ENCODE measurements at places on chromosomes 12 and 14.

DNA sequence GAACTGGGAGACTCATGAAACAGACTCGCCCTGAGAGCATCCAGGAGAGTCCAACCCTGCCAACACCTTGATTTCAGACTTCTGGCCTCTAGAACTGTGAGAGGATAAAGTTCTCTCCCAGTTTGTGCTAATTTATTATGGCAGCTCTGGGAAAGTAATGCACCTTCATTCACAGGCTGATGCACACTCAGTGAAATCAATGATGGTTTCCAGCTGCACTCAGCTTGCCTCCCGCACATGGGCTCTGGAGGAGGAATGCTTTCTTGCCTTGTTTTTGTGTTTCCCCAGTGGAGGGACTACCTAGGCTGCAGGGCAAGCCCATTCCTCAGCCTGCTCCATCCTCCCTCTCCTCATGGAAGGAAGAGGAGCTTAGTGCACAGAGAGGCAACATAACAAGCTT, 45.7 kb downstream of the TMEM132C start:
- DNase-seq = no peak

DNA sequence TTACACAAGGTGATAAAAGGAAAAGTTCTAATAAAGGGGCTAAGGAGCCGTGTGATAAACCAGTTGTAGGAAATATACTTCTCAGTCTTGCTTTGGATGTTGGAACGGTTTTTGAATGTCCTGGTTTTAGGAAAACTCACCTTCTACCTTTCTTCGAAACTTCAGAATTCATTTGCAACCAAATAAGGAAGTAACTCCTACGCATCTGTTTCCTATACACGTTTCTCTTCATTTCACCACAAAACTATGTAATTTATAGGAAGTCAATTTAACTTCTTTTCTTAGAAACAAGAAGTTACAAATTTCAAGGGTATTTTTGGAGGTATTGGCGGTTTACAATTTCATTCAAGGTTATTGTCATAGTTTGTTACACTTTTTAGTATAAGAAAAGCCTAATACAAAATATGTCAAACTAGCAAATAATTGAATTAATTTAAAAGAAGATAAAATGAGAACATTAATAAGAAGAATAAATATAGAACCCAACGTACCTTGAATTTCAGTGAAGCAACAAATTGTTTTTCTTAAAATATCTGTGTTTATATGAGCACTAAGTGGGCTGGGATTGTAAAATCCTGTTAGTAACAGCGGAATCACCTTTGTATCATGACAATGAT, 33.2 kb upstream of the CD69 start:
- DNase-seq = peak; percentile 63

DNA sequence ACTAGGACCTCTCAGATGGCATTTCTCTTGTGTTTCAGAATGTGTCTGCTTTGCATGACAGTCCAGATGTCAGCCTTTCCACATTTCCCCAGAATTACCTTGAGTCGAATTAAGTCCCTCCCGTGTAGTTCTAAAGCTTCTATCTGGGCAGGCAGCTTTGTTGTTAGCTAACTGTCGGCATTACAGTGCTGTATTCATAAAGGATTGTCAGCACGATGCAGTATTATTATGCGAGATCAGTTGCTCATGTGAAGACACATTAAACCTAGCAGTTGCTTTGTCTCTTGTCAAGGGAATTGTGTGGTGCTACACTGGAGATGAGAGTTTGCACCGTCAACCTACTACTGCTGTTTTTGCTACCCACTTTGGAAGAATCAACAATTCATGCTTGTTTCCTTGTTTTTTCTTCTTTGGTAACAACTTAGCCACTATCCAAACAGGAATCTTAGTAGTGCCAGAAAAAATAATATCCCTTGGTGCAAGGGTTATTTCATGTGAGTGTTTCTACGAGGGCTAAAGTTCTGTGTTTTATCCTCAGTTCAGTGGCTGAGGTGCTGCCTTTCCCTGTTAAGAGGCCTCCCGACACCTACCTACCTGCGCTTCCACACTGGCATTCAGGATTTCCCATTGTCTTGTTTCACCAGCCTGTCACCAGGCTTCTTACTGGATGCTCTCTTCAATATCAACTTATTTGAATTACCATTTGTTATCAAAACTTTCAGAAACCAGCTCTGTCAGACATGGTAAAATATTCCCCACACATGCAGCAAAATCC, 297.9 kb upstream of the G2E3 start:
- no peak for DNase-seq

- DNase-seq = no peak
Observed at GRCh38 chr12:112514926-112515642, 96.3 kb downstream of the PTPN11 start.

DNA sequence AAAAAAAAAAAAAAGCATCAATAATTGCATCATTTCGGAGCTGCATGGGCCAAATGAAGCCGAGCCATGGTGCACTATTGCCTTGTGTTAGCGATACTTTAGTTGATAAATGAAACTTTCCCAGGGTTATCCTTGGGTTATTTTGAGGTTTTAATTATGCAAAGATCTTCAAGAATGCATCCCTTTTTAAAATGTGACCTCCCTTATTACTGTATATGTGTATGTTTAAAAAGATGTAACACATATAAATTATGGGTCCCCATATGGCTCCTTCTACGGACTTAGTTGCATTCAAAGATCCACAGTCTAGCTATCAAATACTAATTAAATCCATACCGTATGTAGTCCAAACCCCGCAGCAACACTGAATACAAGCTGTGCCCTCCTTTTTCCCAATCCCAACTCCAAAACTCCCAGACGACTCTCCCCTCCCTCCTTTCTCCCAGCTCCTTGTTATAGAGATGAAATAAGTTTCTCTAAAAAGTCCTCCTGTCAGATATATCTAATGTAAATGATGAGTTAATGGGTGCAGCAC, 129.3 kb upstream of the MAP1LC3B2 start:
- DNase-seq = no peak

DNA sequence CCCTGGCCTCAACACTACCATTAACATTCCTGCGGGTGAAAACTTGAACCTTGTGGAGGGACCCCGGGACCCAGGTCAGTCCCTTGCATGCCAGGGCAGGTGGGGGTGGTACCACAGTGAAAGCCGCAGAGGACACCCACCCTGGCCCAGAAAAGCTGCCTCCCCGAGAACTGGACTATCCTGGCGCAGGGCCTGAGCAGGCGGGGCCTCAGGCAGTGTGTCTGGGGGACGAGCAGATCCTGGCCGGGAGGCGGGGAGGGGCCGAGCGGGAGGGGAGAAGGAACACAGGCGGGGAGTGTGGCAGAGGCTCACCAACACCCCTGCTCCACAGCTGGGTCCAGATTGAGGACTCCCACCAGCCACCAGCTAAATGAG, 10.0 kb downstream of the AHNAK2 start:
- no peak for DNase-seq

GRCh38 chr14:24870949-24871701, 178.8 kb downstream of the STXBP6 start:
- DNase-seq = no peak

GRCh38 chr12:89333564-89334252, 18.6 kb downstream of the DUSP6 start:
- peak; percentile 13 for DNase-seq

DNA sequence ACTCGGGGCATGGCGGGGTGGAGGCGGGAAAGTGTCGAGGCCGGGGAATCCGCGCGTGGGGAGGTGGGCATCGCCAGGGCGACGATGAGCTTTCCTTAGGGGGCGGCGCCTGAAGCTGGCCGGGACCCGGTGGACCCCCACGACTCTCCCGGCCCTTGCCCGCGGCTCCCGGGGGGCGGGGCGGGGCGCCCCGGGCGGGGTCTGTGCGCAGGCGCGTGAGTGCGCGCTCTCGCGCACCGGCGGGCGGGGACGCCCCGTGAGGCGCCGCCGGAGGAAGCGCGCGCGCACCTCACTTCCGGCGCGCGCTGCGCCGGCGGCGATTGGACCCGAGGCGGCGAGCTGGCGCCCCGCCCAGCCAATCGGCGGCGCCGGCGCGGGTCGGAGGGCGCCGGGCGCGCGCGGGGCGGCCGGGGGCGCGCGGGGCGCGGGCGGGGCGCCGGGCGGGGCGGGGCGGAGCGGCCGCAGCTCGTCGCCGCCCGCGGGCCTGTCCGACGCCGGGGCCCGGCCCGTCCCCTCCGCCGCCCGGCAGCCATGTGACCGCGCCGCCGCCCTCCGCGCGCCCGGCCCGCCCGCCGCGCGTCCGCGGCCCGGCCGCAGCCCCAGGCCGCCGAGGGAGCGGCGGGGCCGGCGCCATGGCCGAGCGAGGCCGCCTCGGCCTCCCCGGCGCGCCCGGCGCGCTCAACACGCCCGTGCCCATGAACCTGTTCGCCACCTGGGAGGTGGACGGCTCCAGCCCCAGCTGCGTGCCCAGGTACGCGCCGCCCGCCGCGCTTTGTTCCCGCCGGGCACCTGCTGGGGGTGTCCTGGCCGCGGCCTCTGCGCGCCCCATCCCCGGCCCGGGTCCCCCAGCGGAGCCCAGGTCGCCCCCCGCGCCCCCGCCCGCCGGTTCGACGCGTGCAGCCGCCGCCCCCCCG, at the start of gene PACS2:
Gene PACS2, plus strand, starts transcription at position 462 of the 914 bp plus-strand sequence. Its CDS starts 171 bp downstream, at position 633.
- DNase-seq = peak; percentile 83

DNA sequence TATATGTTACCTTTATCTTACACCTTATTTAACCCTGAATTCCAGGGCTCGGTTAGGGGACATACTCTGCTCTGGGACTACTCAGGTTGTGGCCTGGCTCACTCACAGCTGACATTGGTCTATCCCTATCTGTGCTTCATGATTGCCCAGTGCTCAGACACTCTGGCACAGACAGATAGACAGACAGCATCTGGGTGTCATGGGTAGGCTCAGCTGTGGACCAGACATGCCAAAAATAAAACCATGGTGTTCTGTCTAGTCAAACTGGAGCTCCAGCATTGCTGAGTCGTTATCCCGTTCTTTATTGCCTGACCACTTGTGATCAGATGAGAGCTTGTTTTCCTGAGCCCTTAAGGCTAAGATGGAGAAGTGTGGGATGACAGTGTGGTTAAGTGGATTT, 29.0 kb downstream of the FBXW8 start:
- DNase-seq = no peak

- no peak for DNase-seq
Observed at GRCh38 chr12:16150276-16150675, 127.2 kb downstream of the SLC15A5 start.

GRCh38 chr12:102374190-102374589, 106.2 kb downstream of the IGF1 start:
- no peak for DNase-seq

GRCh38 chr14:71113376-71113775, 206.1 kb downstream of the PCNX1 start:
- DNase-seq = no peak

GRCh38 chr12:89267404-89267803, 84.9 kb downstream of the DUSP6 start:
- no peak for DNase-seq

DNA sequence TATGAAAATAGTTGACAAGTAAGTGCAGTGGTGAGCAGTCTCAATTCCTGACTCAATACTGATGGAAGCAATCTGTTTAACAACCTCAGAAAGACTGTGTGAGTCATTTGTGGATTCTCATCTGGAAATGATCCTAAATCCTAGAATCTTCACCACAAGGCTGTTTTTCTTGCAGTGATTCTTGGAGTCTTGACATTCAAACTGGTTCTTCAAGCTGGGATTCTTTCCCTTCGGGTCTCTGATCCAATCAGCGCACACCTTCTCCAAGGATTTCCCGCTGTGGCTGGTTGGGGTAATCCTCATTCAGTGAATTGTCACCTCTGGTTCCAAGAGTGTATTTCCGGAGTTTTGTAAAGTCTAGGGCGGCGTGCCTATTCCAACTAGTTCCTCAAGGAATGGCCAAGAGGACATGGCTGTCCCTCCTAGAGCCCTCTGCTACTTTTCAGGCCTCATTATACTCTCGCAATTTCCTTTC, 37.7 kb upstream of the FOXJ2 start:
- DNase-seq = no peak

DNA sequence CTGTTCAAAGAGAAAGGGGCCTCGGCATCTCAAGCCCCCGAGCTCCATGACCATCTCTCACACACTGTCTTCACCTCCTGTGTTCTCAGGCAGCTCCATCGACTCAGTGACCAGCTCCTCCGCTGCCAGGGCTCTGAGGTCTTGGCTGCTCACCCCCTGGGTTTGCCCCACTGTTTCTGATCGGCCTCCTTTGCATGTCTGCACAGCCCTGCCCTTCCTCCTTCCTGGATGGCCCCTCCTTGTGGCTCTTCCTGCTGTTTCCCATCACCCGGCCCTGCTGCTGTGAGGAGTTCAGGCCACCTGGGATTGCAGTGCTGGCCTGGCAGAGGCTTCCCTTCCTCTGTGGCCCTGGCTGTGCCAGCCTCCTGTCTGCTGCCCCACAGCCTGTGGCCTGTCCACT, 38.1 kb upstream of the PIWIL1 start:
- no peak for DNase-seq

DNA sequence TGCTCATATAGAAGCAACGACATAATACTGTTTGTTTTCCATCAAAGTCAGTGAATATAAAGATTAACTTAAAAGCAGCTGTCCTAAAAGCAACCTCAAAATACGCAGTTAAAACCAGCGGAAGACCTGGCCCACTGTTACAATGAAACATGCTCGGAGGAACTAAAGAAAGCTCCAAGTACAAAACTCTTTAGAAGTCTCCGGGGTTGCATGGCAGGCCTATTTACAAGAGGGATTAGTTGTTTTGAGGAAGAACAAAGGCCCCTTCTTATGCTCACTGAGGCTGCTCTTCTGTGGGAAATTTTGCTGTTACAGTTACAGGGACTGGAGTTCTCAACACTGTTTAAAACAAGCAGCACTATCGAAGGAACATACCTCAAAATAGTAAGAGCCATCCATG, 75.9 kb upstream of the C12orf71 start:
- DNase-seq = no peak

GRCh38 chr12:54390668-54391551, 6.4 kb upstream of the ZNF385A start:
- peak; percentile 76 for DNase-seq

DNA sequence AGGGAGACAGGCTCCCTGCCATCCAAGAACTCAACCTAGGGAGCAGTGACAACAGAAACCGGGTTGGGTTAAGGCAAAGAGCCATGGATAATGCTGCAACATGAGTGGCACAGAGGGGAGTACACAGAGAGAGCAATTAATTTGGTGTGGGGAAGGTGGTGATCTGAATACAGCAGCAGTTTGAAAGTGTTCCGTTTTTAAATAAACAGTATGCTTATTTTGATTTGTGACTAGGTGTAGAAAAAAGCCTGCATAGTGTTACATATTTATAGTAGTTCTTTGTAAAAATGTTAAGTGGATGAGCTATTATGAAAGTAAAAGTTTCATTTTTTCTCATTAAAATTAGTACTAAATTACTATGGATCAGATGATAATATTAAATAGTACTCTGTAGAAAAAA, 8.7 kb downstream of the AKAP5 start:
- no peak for DNase-seq

DNA sequence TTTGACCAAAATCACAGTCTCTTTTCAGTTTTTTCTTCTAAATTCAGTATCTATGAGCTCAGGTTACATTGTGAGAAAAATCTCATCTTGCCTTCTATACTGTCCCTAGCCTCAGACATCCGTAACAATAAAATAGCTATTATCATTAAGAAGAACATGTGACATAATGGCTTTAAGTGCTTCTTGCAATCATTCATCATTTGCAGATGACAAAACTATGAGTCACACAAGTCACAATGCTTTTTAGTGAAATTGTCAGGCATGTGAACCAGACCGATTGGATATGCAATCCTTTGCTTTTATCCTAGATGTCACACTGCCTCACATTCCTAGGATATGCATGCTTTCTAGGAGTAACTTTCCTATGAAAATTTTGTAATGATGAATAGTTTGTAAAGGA, 313.1 kb downstream of the SLC6A15 start:
- no peak for DNase-seq

GRCh38 chr14:29749327-29749726, 178.3 kb downstream of the PRKD1 start:
- DNase-seq = no peak
